ENCODE measurements at places on chromosomes 5 and 9.

DNA sequence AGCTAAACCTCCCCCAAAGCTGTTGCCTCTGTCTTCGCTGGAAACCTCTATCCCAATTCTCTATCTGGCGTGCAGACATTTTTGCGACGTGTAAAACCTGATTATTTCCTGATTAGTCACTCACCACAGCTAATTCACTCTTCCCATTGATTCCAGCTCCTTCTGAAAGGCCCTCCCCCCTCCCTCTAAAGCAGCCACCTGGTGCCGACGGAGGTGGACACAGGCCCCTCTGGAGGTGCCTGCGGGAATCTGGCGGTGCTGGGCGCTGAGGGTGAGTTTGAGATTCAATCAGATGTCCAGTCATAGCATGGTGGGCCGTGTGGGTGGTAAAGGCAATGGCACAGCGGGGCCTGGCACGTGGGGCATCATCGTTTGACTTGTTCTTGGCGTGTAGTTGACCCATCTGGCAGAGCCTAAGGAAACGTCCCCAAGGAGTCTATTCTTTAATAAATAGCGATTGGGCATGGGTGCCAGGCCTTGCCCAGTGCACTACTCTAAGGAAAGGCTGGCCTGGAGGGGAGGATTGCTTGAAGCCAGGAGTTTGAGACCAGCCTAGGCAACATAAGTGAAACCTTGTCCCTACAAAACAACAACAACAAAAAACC, 271.1 kb upstream of the MVB12B start:
- DNase-seq = no peak

- no peak for DNase-seq
Observed at GRCh38 chr5:125897089-125897488, 526.1 kb upstream of the GRAMD2B start.

DNA sequence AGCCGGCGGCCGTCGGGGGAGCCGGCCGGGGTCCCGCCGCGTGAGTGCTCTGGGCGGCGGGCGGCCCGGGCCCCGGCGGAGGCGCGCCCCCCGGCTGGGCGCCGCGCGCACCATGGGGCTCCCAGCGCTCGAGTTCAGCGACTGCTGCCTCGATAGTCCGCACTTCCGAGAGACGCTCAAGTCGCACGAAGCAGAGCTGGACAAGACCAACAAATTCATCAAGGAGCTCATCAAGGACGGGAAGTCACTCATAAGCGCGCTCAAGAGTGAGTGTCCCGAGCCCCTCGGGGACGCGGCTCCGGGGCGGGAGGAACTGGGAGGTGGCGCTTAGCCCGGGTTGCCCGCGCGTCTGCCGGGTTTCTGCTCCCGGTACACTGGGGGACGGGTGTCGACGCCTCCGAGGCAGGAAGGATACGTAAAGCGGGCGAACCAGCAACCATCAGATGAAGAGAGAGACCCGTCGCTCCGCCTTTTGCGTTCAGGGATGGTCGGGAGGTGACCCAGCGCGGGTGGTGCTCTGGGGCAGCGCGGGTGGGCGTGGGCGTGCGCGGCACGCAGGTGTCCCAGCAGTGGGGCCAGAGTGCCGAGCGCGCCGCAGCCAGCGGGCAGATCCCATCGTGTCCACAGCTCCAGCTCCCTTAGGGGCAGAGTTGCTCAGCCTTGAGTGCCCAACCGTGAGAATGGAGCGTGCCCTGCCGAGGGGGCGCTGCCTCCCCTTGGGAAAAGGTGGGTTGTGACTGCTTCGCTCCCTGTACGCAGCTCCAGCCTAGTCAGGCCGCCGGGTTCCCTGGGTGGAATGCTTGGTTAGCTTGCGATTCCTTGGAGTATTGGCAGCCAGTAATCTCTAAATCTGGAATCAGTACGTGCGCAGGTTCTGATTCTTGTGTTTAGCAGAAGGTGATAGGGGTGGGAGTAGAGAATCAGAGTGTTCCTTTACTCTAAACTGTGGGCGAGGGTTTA, 753 bp downstream of the ARHGAP26 start:
- DNase-seq = no peak

GRCh38 chr9:73219985-73220626, 68.4 kb downstream of the ANXA1 start:
- DNase-seq = peak; percentile 26

GRCh38 chr5:89337-90286, 2.4 kb upstream of the PLEKHG4B start:
- DNase-seq = no peak

DNA sequence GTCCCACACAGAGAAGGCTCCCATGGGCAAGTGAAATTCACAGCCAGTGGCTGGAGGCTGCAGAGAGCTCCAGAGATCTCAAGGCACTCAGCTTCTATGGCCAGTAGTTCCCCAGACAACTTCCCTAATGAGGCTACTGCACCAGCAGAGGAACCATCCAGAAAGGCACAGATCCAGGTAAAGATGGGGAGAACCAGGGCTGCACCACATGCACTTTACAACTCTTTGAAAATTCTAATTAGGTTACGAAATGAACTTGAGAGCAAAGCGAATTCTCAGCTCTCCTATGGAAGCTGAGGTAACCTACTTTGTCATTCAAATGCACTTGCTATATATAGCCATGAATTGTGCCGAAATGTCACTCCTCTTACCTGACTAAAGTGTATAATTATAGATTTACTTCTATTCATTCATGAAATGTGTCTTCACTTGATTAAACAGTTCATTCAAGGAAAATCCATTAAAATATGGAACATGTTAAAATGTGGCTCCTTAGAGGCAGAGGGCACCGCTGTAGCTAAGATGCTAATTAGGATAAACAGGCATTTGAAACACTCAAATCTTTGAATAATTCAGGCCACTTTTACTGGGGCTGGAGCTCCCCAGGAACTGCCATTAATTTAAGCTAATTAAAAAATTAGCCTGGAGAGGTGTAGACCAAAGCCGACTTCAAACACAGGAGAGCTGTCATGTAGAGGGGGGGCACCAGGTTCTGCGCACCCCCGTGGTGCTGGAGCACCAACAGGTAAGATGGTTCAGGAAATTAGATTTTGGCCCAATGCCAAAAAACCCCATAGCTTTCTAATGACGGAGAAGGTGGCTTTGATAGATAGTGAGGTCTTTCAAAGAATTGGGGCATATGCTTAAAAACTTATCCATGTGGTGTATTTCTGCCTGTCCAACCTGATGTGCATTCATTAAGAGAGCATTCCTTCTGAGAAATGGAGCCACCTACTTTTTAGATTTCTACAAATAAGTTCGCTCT, 204.1 kb downstream of the GABBR2 start:
- DNase-seq = no peak
